ENCODE measurements at places on chromosomes 5 and 9.

- DNase-seq, result no peak
Measured at GRCh38 chr5:150156027-150156368, 353 bp upstream of the PDGFRB start.

DNA sequence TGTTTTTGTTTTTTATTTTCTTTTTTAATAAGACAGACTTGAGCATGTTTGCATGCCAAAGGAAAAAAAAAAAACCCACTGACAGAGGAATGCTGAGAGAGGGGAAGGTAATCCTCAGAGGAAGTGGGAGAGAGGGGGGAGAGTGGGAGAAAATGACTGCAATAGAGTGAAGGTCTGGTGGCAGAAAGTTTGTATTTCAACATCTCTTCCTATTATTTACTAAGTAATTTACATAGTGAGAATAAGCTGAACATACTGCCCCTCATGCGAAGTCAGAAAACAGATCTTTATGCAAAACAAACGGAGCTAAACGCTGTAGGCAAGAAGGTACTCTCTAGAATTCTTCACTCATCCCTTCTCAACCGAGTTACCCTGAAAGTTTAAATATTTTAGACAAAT lies 45.0 kb downstream of the ELL2 start:
- DNase-seq, result no peak

DNA sequence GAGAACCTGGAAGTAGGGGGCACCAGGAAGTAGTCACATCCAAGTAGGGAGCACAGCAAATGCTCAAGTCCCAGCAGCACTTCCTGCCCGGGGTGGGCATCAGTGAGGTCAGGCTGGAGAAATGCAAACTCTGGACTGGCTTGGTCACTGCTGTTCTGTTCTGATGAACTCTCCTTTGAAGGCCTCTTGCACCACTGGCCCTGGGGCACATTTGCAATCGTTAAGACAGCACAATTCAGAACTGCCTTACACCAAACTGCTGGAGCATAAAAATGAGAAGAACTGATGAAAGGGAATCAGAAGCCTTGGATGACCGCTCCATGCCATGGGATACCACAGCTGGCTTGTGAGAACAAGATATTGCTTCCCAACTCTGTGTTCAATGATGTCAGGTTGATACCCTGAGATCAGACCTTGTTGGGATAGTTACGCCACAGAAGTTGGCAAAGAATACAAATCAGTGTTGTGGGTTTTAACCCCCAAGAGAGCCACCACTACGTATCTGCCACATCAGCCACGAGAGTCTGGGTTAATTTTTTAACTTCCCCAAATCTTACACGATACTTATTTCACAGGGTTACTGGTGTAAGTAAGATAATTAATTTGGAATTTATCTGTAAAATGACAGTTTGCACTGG lies 42.3 kb upstream of the ZSWIM6 start:
- DNase-seq, result no peak

GRCh38 chr9:77856615-77857014 lies 175.0 kb downstream of the GNAQ start:
- DNase-seq, result no peak

DNA sequence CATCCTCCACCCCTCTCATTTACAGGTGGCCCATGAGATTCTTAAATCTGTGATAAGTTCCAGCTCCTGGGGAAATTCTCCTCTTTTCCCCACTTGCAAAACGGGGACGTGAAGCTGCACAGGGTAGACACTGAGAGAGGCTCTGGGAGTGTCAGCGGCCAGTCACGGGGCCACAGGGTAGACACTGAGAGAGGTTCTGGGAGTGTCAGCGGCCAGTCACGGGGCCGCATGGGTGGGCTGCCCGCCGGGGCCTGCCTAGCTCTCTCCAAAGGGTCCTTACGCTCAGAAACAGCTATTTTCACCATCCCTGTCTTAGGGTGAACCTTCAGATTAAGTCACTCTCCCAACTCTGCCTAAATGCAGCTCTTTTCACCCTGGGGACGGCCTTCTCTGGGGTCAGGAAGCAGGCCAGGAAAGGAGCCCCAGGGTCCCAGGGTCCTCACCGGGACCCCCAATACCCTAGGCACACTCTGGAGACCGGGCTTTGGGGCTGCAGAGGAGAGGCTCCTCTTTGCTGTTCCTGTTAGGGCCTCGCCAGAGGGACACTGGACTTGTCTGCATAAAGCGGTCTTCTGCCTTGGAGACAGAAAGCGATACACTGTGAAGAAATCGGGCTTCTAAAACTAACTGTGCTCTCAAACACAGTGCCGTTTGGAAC lies 1.5 kb downstream of the FAM78A start:
- no peak for DNase-seq

DNA sequence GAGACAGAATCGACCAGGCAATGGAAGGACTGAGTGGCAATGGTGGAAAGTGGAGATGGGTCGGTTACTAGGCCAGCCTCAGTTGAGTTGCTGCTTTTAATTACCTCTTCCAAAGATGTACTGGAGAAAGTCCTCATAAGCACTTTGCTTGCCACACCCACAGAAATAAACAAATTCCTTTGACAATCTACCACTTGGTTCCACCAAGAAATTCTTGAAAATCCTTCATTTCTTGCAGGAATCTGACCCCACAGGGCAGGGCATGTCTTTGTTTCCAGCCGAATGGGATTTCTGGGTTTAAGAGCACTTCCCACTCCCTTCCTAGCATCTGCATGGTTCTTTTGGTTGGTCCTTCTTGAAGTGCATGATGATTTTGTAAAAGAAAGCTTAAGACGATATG lies 54.5 kb downstream of the ADAMTS12 start:
- DNase-seq, result no peak

GRCh38 chr5:133145436-133146170 lies 93.8 kb downstream of the HSPA4 start:
- DNase-seq, result no peak

GRCh38 chr5:34551911-34552433 lies 104.2 kb upstream of the RAI14 start:
- no peak for DNase-seq

DNA sequence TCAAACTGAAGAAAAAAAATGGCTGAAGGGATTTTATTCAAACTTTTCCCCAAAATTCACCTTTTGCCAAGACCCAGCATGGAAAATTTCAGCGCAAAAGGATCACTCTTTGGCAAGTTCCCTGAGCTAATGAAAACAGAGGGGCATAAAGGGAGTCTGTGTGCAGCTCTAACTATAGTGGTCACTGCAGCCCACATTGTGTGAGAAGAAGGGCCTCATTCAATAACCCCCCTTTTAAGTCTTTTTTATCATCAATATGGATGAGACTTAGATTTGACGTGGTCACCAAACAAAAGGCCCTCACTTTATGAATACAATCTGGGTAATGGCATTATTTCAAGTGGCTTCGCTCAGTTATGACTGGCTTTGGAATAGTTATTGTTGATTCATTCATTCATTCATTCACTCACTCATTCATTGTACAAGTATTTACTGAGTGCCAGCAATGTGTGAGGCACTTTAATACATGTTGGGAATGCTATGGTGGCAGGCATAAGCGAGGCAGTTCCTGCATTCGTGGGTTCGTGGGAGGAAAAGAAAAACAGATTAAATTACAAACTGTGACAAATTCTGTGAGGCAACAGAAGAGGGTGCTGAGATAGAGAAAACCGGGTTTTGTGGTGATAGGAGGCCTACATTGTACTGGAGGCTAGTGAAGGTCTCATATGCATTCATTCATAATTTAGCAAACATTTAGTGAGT lies 145.7 kb upstream of the KLF4 start:
- DNase-seq, result no peak

GRCh38 chr9:125820100-125820804 lies 73.1 kb downstream of the PBX3 start:
- no peak for DNase-seq

GRCh38 chr5:132867046-132867451 lies 607 bp downstream of the UQCRQ start:
- no peak for DNase-seq

DNA sequence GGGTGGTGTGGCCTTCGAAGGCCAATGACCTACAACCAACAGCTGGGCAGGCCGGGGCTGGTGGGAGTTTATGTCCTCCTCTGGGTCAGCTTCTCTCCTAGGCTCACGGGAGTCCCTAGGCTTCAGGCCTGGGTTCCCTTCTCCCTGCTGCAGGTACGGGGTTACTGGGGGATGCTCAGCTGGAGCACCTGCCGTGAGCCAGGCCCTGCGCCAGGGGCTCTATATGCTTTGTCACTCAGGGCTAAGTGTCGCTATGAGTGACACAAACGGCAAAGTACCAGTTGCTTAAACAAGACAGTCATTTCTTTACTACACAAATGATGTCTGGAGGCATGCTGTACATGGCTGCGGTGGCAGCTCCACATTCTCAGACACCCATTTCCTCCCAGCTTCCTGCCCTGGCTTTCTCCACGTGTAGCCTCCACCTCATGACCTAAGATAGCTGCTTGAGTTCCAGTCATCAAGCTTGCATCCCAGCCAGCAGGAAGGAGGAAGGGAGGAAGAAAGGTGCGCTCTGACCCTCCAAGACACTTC lies 22.5 kb upstream of the NINJ1 start:
- no peak for DNase-seq

GRCh38 chr9:4620881-4621555 lies 41.1 kb upstream of the PLPP6 start:
- DNase-seq, result no peak

DNA sequence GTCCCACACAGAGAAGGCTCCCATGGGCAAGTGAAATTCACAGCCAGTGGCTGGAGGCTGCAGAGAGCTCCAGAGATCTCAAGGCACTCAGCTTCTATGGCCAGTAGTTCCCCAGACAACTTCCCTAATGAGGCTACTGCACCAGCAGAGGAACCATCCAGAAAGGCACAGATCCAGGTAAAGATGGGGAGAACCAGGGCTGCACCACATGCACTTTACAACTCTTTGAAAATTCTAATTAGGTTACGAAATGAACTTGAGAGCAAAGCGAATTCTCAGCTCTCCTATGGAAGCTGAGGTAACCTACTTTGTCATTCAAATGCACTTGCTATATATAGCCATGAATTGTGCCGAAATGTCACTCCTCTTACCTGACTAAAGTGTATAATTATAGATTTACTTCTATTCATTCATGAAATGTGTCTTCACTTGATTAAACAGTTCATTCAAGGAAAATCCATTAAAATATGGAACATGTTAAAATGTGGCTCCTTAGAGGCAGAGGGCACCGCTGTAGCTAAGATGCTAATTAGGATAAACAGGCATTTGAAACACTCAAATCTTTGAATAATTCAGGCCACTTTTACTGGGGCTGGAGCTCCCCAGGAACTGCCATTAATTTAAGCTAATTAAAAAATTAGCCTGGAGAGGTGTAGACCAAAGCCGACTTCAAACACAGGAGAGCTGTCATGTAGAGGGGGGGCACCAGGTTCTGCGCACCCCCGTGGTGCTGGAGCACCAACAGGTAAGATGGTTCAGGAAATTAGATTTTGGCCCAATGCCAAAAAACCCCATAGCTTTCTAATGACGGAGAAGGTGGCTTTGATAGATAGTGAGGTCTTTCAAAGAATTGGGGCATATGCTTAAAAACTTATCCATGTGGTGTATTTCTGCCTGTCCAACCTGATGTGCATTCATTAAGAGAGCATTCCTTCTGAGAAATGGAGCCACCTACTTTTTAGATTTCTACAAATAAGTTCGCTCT lies 204.1 kb downstream of the GABBR2 start:
- DNase-seq, result no peak

DNA sequence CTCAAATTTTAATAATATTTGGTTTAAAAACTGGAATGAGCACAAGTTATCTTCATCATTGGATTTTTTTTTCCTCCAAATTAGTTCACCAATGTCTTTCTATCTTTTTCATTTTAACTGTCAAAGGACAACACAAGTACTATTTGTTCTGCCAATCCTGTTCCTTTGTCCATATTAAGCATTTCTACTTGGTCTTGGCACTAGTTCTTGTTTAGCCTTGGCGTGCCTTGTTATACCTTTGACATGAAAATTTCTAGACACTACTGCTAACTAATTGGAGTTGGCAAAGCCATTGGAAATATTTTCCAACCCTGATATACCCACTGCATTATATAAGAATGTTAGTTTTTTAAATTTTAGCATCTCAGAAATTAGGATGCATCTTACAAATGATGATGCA lies 3.8 kb downstream of the SPINK6 start:
- no peak for DNase-seq

- peak; percentile 96 for DNase-seq
Measured at GRCh38 chr9:133585481-133586351, 23.5 kb downstream of the FAM163B start.

GRCh38 chr5:131182839-131183238 lies 12.1 kb downstream of the LYRM7 start:
- DNase-seq, result no peak

DNA sequence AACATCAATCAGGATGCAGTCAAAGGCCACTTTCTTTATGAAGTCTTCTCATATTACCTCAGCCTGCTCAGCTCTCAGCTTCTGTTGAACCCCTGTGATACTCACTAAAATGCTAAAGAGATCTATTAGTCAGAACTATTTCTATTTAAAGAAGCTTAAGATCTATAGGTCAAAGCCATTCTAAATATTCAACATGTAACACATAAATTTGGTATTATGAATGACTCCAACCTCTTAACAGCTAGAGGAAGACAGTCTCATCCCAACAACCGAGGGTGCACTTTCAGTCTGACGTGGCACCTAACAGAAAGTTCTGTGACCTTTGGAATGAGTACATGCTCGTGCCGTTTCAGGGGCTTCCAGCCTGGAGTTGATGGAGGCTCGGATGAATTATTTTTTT lies 301.5 kb upstream of the VLDLR start:
- DNase-seq, result no peak

- no peak for DNase-seq
Measured at GRCh38 chr9:91223000-91223399, 138.7 kb downstream of the AUH start.

GRCh38 chr5:121386334-121386733 lies 465.3 kb upstream of the FTMT start:
- DNase-seq, result no peak

GRCh38 chr5:4939042-4939781 lies 200.9 kb upstream of the ADAMTS16 start:
- no peak for DNase-seq

DNA sequence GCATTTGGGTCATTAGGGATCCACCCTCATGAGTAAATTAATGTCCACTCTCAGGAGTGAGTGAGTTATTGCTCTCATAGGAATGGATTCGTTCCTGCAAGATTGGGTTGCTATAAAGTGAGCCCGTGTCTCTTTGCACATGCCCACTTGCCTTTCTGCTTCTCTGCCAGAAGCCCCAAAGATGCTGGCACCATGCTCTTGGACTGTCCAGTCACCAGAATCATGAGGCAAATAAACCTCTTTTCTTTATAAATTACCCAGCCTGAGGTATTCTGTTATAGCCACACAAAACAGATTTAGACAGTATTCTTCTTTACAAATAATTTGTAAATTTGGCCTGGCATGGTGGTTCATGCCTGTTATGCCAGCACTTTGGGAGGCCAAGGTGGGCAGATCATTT lies 24.6 kb downstream of the CDC26 start:
- no peak for DNase-seq

GRCh38 chr5:169785771-169786618 lies 148.9 kb downstream of the DOCK2 start:
- no peak for DNase-seq

- DNase-seq, result no peak
Measured at GRCh38 chr9:107547772-107548297, 58.3 kb upstream of the KLF4 start.

- DNase-seq, result peak; percentile 98
Measured at GRCh38 chr5:178120607-178121357, 7.5 kb downstream of the N4BP3 start.

- DNase-seq, result no peak
Measured at GRCh38 chr9:124220946-124221451, 36.8 kb upstream of the NEK6 start.

- no peak for DNase-seq
Measured at GRCh38 chr5:82334085-82334692, 56.0 kb upstream of the RPS23 start.

GRCh38 chr5:173306695-173307094 lies 21.5 kb downstream of the STC2 start:
- no peak for DNase-seq

- no peak for DNase-seq
Measured at GRCh38 chr5:33227247-33227646, 213.5 kb upstream of the TARS1 start.

Data from BE2C (cell line).